ENCODE measurements at places on chromosomes 1 and 21. TPM values are rescaled to one million over a fixed set of nuclear protein-coding genes. Genes with fewer than 3 reads are reported as not detected.

DNA sequence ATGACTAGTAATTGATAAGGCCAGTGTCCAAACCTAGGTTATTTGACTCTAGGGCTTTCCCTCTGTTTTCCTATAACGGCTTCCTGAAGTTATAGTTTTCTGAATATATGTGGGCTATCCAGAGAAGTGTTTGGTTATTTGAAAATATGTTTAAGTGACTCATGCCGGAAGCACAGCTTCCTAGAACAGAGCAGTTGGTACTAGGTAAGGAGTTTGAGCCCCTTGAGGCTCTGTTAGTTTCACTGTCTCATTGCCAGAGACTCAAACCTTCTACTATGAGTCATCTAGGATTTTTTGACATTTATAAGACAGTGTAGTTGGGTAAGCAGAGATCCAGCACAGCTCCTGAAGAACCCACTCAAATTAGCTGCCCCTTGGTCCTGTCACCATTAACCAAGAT, 27.1 kb upstream of the LEPR start:
- no peak overlapping the region for H3K4me3 ChIP-seq
- no peaks in the 10 kb centered on the region for H3K36me3 ChIP-seq
- H3K27ac ChIP-seq = no peak overlapping the region

Gene TNFRSF1B
- total RNA-seq = 87.2 TPM

- H3K4me3 ChIP-seq = no peak overlapping the region
- no peak overlapping the region for H3K27ac ChIP-seq
- DNase-seq = no peak
- no peaks in the 10 kb centered on the region for H3K27me3 ChIP-seq
- H3K4me1 ChIP-seq = no peaks in the 10 kb centered on the region
- H3K36me3 ChIP-seq = no peaks in the 10 kb centered on the region
These were observed 16.8 kb downstream of the PLPPR4 start for GRCh38 chr1:99281105-99281504.

DNA sequence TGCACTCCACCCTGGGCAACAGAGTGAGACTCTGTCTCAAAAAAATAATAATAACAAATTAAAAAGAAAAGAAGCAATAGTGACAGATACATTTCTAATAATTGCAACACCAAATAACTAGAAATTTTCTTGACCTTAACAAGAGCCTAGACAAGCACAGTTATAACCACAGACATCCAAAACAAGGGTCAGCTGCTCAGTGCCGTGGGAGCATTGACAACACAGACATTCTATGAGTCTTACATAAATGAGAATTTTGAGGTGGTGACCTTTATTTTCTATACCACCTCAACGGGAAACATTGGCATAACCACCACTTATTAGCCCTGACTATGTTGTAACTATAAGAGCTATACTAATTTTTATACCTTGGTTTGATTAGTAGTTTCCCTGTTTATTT, 156.1 kb downstream of the NR5A2 start:
- H3K27ac ChIP-seq = no peak overlapping the region
- H3K27me3 ChIP-seq = no peaks in the 10 kb centered on the region
- H3K36me3 ChIP-seq = no peaks in the 10 kb centered on the region
- H3K4me1 ChIP-seq = no peaks in the 10 kb centered on the region

Gene GSTM3
- total RNA-seq = not detected

Gene CACHD1
- 0.05 TPM for total RNA-seq

DNA sequence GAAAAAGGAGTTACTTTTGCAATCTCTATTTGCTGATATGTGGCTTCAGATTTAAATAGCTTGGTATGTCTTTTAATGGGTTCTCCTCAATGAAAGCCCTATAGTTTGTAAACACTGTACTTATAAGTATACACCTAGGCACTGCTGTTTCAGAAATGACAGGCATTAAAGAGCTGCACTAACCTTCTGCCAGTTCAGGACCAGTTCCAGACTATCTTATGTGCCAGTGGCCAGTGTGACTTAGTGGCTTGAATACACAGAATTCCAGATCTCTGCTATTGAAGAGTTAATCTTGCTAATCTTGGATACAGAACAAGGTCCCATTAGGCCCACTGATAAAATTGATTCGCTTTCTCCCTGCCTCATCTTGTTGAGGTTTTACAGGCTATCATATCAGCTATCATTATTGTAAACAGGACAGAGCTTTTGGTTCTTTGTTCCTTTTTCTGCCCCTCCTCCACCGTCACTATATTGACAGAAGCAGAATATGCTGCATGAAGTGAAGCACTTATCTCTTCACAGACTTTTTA, 337.5 kb downstream of the LRRIQ3 start:
- H3K4me3 ChIP-seq = no peak overlapping the region
- H3K4me1 ChIP-seq = no peaks in the 10 kb centered on the region
- H3K36me3 ChIP-seq = no peaks in the 10 kb centered on the region
- H3K27ac ChIP-seq = no peak overlapping the region
- no peaks in the 10 kb centered on the region for H3K27me3 ChIP-seq

- peaks cover 3% of the 10 kb centered on the region for H3K27me3 ChIP-seq
- no peak for DNase-seq
- no peak overlapping the region for H3K4me3 ChIP-seq
- no peaks in the 10 kb centered on the region for H3K36me3 ChIP-seq
- peaks cover 30% of the 10 kb centered on the region for H3K4me1 ChIP-seq
These were observed 1.2 kb upstream of the IFFO2 start for GRCh38 chr1:18957532-18958300.

Gene NPPA
- not detected for total RNA-seq

- H3K27ac ChIP-seq = no peak overlapping the region
- H3K36me3 ChIP-seq = peaks cover 5% of the 10 kb centered on the region
- no peak for DNase-seq
- no peaks in the 10 kb centered on the region for H3K4me1 ChIP-seq
These were observed 33.8 kb downstream of the STIL start for GRCh38 chr1:47280142-47280541.

Gene SUSD4
- total RNA-seq = 0.33 TPM

Gene GBP1
- total RNA-seq = 4.8 TPM

DNA sequence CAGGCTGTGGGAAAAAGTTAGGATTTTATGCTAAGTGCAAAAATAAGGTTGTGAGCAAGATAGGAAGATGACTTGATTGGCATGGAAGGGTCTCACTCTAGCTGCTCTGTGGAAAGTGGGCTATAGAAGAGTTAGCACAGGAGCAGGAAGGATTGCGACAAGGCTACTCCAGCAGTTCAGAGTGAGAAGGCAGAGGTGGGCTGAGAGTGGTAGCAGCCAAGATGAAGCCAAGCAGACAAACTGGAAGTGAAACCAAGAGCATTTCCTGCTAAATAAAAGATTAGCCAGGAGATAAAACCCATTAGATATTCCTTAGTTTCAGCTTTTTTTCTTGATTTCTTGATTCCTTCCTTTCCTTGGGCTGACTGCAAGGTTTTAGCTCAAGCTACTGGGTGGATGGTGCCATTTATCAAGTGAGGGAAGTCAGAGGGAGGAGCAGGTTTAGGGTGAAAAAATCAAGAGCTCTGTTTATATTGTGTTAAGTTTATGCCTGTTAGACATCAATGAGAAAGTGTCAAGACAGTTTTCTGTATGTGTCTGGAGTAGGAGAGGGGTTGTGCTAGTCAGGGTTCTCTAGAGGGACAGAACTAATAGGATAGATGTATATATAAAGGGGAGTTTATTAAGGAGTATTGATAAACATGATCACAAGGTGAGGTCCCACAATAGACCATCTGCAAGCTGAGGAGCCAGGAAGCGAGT, 33.1 kb upstream of the ZNF644 start:
- H3K27me3 ChIP-seq = no peaks in the 10 kb centered on the region
- no peak overlapping the region for H3K4me3 ChIP-seq
- no peak for DNase-seq
- peaks cover 10% of the 10 kb centered on the region for H3K4me1 ChIP-seq
- H3K27ac ChIP-seq = no peak overlapping the region

Gene OR2T2
- total RNA-seq = 4.4 TPM

Gene CD53
- 358 TPM for total RNA-seq
